CD4-positive, alpha-beta T cell treated with Interleukin-6 at 100 ng/mL for 8 hours (primary cell): ENCODE measurements at places on chromosomes 3 and 15.

DNA sequence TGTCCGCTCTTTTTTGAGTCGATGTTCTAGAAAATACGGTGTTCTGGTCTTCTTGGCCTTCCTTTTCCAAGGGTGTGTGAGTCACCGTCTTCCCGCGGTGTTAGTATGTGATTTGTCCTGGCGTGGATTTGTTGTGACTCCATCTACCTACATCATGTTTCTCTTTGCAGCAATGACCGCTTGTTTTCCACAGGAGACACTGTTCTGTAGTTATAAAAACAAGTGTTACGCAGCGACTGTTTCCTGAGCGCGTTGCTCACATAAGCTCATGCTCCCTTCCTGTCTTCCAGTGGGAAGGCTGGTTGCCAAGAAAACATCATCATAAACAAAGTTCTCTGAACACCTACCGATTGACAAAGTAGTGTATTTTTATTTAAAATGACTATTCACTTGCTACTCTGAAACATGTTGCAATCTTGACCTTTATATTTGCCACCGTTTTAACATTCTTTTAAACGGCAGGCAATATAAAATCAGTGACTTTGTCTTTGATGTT is 19.0 kb downstream of the USP13 start:
- no peak for DNase-seq

DNA sequence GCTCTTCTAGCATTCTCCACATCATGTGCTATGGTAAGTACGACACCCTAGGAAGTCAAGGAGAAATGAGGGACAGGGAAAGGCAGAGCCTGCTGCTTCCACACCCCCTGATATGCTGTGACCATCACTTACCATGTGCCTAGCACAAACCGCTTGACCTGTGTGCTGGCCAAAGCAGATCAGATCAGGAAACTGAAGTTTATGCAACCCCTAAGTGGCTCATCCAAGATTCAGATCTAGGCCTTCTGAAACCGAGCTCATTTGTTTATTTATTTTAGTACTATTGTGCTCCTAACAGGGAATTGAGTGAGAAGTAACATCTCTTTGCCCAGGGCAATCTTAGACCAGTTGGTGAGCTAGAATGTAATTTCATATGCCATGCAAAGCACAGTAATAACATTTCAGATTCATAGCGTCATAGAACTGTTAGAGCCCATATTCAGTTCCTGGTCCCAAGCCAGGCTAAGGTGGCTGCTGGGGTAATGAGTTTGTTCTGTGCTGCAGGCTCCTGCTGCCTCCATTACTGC is at the start of gene RTP2:
Gene RTP2, minus strand, starts transcription at position 51 of the 527 bp plus-strand sequence. CDS start 429 bp downstream, outside the sequence.
- DNase-seq: no peak

- no peak for DNase-seq
These were observed 164.5 kb downstream of the RORA start for GRCh38 chr15:61064651-61065050.

GRCh38 chr3:63705092-63705645 is 52.7 kb downstream of the SNTN start:
- no peak for DNase-seq

GRCh38 chr3:112579232-112579631 is 17.4 kb downstream of the SLC35A5 start:
- no peak for DNase-seq

GRCh38 chr3:186583831-186584230 is 13.3 kb downstream of the DNAJB11 start:
- DNase-seq: no peak

DNA sequence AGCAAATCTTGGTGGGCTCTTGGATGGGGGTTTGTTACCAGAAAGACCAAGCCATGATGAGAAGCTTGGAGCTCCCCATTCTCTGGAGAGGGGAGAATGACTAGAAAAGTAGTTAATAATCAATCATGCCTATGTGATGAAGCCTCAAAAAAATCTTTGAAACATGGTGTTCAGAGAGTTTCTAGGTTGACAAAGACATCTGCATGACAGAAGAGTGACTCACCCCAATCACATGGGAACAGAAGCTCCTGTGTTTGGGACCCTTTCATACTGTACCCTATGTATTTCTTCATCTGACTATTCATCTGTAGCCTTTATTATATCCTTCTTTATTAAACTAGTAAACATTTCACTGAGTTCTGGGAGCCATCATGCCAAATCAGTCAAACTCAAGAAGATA is 87.4 kb downstream of the BCHE start:
- DNase-seq: no peak

GRCh38 chr15:80776420-80777045 is 2.6 kb upstream of the CEMIP start:
- peak; percentile 49 for DNase-seq

DNA sequence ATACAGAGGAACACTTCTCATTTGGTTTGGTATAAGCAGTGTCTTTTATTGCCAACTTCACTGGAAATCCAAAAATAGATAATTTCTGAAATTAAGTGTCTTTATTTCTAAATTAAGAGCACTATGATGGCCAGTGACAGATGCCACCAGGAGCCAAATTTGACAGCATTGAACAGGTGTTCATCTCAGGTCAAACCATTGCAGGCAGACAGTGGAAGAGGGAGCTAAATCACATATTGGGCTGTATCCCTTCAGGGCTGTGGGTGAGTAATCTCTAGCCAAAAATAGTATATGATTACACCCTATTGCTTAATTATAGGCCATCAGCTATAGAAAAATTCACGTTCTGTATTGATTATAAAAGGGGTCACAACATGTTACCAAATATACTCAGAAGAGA is 457.7 kb downstream of the NAALADL2 start:
- no peak for DNase-seq

GRCh38 chr15:39397883-39398282 is 183.0 kb upstream of the THBS1 start:
- no peak for DNase-seq

DNA sequence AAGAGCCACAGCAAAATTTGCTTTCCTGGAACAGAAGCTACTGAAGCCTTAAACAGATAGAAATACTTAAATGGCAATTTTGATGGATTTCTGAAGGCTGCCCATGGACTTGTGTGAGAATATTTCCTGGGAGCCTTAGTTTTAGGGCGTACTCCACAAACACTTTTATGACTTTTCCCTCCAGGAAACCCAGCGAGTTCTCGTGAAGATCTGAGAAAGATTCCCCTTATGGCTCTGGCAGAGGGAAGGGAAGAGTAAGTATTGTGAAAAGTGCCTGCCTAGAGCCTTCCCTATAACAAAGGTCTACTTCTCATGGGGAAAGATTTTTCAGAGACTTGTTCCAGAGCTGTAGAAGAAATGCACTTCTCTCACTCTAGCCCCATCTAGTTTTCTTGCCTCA is 31.1 kb upstream of the TRAT1 start:
- DNase-seq: no peak

DNA sequence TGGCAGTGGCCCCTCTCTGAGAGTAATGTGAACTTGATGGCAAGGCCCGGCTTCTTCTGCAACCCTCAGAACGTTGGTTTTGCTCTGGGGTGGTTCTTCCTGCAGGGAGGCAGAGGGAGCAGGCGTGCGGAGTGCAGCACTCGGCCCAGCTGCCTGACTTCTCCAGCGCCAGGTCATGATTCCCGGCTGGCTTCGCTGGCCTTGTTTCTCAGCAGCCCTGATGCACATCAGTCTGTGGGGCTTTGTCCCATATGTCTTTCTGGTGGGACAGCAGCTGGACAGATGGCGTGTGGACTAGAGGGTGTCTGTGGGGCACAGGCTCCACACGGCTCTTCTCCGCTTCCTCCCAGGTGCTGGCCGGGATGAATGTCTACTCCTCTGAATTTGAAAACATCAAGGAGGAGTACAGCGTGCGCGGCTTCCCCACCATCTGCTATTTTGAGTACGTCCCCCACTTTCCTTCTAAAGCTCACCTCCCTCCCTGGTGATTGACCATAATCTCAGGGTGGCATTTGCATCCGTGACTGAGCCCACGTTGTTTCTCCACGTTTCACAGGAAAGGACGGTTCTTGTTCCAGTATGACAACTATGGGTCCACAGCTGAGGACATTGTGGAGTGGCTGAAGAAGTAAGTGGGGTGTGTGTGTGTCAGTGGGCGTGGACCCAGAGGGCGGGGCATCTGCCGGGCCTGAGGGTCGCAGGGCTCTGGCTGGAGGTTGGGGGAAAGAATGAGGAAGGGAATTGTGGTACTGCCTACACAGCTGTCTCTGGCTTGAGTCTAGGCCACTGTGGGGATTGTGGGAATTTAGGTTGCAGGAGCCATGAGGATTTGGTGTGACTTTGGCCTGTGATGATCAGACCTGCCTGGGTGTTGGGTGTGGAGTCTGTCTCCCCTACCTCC is 57.1 kb downstream of the PDIA5 start:
- no peak for DNase-seq

DNA sequence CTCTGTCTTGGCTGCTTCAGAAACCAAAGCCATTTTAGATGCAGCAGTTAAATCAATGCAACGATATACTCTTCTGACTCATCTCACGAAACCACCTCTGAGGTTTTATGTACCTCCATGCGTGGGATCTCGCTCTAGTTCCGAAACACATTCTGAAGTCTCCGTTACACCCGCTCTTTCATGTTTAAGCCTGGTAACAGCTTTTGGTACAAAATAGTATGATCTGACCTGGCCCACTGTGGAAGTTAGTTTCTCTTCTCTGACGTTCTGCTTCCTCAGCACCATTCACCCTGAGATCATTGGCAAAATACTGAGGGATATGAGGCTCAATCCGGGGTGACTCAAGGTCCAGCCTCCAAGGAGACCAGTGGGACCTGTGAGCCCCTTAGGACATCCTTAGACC is 121.9 kb downstream of the TMEM266 start:
- no peak for DNase-seq

GRCh38 chr15:77540312-77541060 is 92.2 kb downstream of the LINGO1 start:
- no peak for DNase-seq

DNA sequence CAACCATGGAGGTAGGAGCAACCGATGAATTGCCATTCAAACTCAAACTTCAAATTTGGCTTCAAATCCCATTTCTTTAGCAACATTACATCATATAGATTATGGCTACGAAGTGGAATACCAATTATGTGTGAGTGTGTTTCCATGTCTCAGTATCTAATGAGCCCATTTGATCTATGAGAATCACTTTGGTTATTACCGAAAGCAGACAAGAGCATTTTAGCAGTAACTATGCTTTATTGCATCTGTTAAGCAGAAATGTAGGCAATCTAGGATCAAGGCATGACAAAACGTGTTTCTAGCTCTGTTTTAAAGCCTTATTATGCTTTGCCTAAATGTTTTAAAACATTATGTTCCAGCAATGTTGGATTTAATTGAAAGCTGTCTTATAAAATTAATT is 581.9 kb upstream of the TGFBR2 start:
- DNase-seq: no peak

GRCh38 chr3:76107935-76108570 is 322.7 kb upstream of the ZNF717 start:
- no peak for DNase-seq

DNA sequence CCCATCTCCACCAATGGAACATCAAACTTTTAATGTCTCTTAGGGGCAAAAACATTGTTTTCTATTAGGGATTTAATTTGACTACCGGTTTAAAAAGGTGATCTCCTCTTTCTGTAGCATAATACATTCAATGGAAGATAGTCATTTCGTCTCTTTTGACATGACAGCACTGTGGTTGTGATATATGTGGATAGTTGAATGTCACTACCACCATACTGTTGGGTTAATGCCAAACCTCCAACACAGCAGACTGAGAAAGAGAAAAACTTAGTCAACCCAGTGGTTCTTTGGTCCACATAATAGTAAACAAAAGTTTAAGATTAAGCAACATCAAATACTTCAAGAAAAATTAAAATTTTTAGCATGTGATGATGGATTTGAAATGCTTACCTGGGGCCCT is 530.4 kb downstream of the AGBL1 start:
- DNase-seq: no peak

DNA sequence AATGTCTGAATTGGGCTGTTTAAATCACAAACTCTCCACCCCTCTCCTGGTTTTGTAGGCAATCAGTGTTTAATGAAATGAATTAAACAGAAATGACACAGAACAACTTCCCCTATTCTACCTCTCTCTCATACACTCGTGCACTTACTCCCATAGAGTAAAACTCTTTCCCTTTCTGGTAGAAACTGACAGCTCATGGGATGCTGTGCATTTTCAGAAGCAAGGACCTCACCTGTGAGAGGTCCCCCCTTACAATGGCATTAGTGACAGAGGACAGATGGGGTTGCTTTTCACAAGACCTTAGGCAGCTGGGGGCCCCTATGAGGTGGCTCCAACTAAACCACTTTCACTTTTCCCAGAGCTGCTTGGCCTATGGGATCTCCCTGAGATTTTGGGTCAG is 31.9 kb downstream of the PARP16 start:
- DNase-seq: no peak

DNA sequence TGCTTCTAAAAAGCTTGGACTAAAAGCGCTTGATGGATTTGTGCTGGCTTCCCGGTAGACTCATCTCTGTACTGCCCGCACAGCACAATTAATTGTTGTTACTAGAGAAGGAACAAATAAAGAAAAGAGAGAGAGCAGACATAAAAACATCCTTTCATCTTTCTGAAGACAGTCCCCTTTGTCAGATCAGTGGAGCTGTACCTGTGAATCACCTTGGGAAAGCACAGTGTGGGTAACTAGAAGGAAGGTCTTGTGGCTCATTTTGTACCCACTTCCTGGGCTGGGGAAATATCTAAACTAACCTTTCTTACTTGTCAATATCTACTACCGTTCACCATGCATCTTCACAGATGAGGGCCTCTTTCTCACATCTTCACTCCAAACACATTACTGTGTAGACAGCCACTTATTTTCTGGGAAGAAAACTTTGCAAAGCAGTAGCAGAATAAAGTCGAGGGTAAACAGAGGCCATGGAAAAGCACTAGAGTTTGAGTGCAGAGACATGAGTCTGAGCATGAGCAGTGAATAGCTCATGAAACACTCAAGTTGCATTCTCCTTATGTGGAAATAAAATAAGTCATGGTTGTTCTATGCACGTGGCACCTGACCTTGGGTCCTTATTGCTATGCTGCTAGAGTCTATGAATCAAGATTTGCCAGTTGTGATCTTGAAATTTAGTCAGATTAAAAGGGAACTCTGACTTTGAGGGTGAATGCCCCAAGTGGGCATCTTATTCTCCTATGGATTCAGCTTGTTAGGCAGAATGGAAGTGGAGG is 169.3 kb downstream of the LPP start:
- peak; percentile 76 for DNase-seq

DNA sequence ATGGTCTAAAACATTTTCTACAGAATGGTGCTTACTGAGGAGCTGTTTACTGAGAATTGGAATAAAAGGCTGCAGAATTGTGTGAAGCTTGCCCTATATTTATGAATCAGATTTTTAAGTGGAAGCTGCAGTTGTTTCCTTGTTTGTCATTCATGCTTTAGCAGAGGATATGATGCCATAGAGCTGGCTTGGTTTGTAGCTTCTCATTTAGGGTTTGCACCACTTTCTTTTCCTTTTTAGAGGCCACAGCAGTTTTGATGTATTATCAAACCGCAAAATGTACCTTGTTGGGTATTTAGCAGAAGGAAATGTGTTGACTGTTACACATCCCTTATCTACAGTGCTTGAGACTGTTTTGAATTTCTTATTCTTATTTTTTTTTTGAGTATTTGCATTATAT is 66.2 kb downstream of the RASA2 start:
- peak; percentile 72 for DNase-seq

DNA sequence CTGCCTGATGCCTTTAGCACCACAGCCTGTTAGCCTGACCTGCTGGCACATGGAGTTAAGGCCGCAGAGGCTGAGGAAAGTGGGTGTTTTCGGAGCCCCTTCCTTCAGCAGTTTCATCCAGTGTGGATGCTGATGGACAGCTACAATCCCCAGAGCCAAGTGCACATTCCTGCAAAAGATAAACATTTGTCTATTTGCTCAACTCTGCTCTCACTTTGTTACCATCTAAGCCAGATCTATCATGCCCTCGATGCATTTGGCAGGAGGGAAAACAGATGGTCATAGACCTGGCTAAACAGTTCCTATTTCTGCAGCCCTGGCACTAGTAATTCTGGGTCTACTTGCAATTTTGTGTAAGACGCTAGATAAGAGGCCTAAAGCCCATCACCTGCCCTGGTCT is 312.9 kb upstream of the RASGRP1 start:
- DNase-seq: no peak
